Activated T-cell treated with anti-CD3 and anti-CD28 coated beads for 4 hours (primary cell): ENCODE measurements at places on chromosomes 5 and 9.
A peak's percentile ranks its signal among the peaks of the same experiment; 100 is the strongest.

- no peak for DNase-seq
These were observed 400.2 kb upstream of the SGCD start for GRCh38 chr5:155926766-155927165.

DNA sequence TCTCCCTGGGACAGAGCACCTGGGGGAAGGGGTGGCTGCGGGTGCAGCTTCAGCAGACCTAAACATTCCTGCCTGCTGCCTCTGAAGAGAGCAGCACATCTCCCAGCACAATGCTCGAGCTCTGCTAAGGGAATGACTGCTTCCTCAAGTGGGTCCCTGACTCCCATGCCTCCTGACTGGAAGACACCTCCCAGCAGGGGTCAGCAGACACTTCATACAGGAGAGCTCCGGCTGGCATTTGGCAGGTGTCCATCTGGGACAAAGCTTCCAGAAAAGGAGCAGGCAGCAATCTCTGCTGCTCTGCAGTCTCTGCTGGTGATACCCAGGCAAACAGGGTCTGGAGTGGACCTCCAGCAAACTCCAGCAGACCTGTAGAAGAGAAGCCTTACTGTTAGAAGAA is 77.2 kb downstream of the SLCO6A1 start:
- no peak for DNase-seq

DNA sequence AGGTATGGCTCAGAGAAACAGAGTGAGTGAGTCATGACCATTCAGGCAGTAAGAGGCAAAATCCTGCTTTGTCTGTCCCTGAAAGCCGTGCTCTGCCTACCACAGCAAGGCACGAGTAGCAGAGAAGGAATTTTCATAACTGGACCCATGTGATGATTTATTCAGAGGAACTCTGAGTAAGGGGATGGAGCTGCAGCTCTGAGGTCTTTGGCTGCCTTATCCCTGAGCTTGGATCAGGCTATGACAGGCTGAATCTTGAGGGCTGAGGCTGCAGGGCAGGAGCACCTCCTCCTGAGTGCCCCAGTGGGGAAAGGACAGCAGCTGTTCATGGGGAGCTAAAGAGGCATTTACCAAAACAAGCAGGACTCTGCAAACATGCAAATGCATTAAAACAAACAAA is 183.4 kb downstream of the PAPPA start:
- no peak for DNase-seq

- DNase-seq: peak; percentile 56
These were observed 3.8 kb downstream of the CREB3 start for GRCh38 chr9:35736201-35736633.

DNA sequence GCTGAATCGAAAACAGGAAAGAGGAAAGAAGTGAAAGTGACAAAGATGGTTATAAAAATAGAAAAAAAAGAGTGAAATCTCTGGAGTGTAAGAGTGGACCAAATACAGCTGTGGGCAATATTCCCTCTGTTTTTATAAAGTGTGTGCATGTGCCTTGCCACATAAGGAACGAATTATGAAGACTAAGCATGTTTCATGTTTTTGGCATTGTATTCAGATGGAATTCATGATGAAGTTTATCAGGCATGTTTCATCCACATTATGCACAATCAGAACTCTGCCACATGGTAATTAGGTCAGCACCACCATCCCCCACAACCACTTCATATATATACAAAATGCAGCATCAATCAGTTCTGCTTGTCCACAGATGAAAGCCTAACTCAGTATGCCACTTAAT is 348.0 kb downstream of the ZNF608 start:
- DNase-seq: no peak

GRCh38 chr5:172792701-172793570 is 21.9 kb upstream of the DUSP1 start:
- no peak for DNase-seq

GRCh38 chr5:57989378-57989777 is 470.5 kb downstream of the PLK2 start:
- no peak for DNase-seq

DNA sequence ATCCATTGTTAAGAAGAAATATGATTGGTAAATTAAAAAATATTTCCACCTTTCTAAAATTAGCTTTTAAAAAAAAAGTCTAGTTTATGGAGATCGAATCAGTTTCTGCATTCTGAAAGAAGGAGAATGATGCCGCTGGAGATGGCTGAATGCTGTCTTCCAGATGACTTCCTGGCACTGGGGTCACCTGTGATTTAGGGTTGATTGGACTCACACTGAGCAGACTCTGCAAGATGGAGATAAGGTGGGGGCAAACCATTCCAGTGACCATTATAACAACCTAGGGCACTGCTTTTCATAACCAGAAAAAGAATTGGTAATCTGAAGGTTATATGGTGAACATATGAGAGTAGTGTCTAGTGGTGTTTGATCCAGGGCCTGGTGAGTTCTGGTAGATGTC is 40.8 kb downstream of the RHOBTB3 start:
- no peak for DNase-seq

DNA sequence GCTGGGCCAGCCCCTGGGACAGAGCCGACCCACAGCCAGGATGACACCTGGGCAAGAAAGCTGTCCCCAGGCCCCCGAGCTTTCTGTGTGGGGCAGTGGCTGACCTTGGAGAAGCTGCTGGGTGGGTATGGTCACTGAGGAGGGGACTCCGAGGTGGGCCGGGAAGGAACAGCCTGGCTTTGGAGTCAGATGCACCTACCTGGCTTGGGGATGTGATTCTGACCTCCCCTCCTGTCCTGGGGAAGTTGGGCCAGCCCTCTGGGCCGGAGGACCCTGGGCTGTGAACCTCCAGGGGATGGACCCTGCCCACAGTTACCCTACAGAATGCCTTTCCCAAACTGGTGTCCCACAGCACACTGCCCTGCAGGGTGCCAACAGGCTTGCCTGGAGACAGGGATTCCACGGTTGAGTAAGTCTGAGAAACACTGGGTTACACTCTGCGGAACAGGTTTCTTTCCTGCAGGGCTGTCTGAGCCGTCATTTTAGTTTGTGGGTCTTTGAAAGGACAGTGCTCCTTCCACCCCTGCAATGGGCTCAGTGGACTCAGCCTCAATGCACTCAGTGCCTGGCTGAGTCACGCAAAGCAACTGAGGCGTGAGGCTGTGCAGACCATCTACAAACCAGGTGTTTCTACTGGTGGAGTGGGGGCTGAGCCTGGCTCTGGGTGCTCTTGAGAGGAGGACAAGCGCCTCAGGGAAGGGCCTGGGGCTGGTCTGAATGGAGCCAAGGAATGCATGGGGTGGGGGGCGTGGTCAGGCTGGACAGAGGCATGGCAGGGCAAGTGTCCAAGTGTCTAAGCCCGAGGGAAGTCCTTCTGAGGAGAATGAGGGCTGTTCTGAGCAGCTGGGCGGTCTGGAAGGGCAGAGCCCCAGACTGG is 41.3 kb upstream of the PHYKPL start:
- DNase-seq: no peak
